Stimulated activated naive B cell treated with anti-CD40 and anti-IgM and Interleukin-4, amounts not matched to agents 10 μg/mL and 1 μg/mL and 100 μg/mL, for 72 hours (primary cell): ENCODE measurements at places on chromosomes 3 and 15.

- no peak overlapping the region for H3K4me3 ChIP-seq
- H3K4me1 ChIP-seq: peaks cover 8% of the 10 kb centered on the region
Observed at GRCh38 chr3:156727519-156728205, 53.3 kb downstream of the TIPARP start.

GRCh38 chr15:43977072-43977884 lies 150.5 kb downstream of the WDR76 start:
- H3K36me3 ChIP-seq: peaks cover 3% of the 10 kb centered on the region
- no peak overlapping the region for H3K4me3 ChIP-seq
- peaks cover 4% of the 10 kb centered on the region for H3K4me1 ChIP-seq
- DNase-seq: no peak
- peaks cover 18% of the 10 kb centered on the region for H3K27me3 ChIP-seq

- no peaks in the 10 kb centered on the region for H3K4me1 ChIP-seq
- H3K27ac ChIP-seq: no peak overlapping the region
- H3K36me3 ChIP-seq: no peaks in the 10 kb centered on the region
Observed at GRCh38 chr3:22935040-22935439, 268.1 kb upstream of the UBE2E2 start.

DNA sequence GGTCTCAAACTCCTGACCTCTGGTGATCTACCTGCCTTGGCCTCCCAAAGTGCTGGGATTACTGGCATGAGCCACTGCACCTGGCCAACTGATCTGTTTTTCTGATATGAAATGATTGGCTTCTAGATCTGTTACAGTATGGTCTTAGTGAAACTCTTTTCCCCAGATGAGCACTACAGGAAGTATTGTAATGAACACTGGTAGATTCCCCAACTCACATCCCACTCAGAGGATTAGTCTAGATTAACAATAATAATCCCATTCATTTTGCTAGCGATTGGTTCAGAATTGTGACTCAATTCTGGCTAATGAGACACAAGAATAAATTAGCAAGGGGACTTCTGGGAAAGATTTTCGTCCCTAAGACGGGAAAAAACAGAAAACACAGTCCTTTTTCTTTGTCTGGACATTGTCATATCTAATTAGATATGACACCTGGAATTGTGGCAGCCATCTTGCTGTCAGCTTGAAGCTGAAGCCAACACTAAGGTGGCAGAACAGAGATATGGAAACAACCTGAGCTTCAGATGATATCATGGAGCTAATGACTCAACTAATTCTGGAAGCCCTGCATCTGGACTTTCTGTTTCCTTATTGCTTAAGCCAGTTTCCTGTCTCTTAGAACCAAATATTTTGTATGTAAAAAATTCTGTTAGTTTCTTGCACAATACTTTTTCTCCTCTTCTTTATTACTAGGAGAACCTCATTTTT lies 17.4 kb upstream of the NPTN start:
- H3K36me3 ChIP-seq: no peaks in the 10 kb centered on the region
- DNase-seq: no peak
- H3K4me3 ChIP-seq: no peak overlapping the region
- H3K4me1 ChIP-seq: no peaks in the 10 kb centered on the region
- peaks cover 67% of the 10 kb centered on the region for H3K27me3 ChIP-seq

DNA sequence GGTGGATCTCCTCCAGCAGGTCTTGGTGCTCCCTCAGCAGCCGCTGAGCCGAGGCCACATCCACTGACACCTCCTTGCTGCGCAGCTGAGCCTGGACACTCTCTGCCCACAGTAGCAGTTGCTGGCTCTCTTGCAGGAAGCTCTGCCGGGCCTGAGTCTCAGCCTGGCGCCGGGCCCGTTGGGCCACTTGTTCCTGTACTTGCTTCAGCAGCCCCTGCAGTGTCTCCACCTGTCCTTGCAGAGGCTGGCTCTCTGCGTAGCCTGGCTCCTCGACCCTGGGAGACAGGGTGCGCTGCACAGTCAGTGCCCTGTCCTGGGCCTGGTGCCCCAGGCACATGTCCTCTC lies 15.5 kb downstream of the SPTBN5 start:
- no peak overlapping the region for H3K27ac ChIP-seq
- no peak overlapping the region for H3K4me3 ChIP-seq
- no peak for DNase-seq
- peaks cover 28% of the 10 kb centered on the region for H3K27me3 ChIP-seq

DNA sequence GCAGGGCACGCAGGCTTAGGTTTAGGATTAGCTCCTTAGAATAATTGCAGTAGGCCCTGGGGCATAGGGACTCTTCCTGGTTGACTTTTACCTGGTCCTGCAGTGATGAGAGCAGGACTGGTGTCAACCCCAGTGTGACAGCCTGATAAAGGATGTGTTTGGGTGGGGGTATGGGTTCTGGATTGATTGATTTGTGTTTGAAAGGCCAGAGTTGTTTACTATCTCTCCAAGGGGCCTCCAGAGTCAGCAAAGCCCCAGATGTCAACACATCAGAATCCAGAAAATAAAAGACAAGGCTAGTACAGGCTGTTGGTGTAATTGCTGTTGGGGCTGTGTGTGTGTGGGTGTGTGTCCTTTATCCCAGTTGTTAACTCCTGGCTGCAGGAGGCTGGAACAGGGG lies 122.3 kb downstream of the CHRNA7 start:
- H3K36me3 ChIP-seq: no peaks in the 10 kb centered on the region
- H3K4me3 ChIP-seq: no peak overlapping the region
- peaks cover 6% of the 10 kb centered on the region for H3K27me3 ChIP-seq
- no peak for DNase-seq

GRCh38 chr3:53511246-53511645 lies 16.8 kb downstream of the CACNA1D start:
- no peak overlapping the region for H3K27ac ChIP-seq
- no peak overlapping the region for H3K4me3 ChIP-seq
- no peaks in the 10 kb centered on the region for H3K4me1 ChIP-seq
- no peak for DNase-seq
- peaks cover 26% of the 10 kb centered on the region for H3K27me3 ChIP-seq
- no peaks in the 10 kb centered on the region for H3K36me3 ChIP-seq

DNA sequence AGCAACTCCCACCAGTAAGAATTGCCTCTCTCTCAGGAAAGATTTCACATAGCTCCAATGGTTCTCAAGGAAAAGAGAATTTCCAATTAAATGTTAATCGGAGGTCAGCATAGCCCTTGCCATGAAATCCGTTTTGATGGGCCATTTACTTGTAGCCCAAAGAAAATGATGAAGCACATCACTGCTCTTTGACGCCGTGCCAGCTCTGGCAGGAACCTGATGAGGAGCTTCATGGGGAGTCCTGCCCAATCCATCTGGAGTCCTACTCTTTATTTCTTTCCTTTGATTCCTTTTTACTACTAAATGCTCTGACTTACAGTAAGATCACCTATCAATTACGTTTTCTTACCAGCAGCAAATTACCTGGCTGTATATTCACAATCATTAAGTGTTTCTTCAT lies 84.7 kb downstream of the FGF12 start:
- no peak overlapping the region for H3K27ac ChIP-seq
- H3K27me3 ChIP-seq: no peaks in the 10 kb centered on the region
- H3K36me3 ChIP-seq: no peaks in the 10 kb centered on the region
- no peak for DNase-seq
- H3K4me3 ChIP-seq: no peak overlapping the region

- H3K4me3 ChIP-seq: no peak overlapping the region
- no peaks in the 10 kb centered on the region for H3K36me3 ChIP-seq
- H3K27ac ChIP-seq: no peak overlapping the region
- peaks cover 11% of the 10 kb centered on the region for H3K27me3 ChIP-seq
- no peak for DNase-seq
Observed at GRCh38 chr3:50415061-50415460, 55.7 kb upstream of the TMEM115 start.

DNA sequence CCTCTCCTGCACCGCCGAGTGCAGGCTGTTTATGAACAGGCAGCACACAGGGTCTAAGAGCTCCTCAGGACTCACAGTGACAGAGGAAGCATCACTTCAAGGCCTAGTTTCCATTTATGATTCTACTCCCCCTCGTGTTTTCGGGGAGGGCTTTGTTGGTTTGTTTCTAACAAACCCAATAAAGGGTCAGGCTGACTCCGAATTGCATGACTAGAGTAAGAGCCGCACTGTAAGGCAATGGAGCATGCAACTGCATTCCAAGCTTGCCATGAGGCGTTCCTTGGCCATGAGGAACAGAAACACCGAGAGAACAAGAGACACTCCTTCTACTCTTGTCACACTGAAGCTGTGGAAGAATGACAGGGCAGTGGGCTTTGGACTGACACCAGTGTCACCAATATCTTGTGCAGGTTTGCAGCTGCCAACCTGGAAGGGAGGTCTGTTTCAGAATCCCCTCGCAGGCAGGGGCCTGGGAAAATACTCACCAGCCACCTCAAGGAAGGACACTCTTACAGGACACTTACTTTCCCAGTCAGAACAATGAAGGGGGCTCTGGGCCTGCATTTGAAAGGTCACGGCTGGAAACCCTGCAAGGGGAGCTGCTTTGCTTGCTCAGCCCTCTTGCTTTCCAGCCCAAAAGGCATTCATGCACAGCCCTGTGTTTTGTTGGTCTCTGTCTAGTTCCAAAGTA lies 96.8 kb downstream of the ADAMTS17 start:
- DNase-seq: no peak
- H3K27ac ChIP-seq: no peak overlapping the region
- no peaks in the 10 kb centered on the region for H3K27me3 ChIP-seq
- no peak overlapping the region for H3K4me3 ChIP-seq
- H3K36me3 ChIP-seq: no peaks in the 10 kb centered on the region

DNA sequence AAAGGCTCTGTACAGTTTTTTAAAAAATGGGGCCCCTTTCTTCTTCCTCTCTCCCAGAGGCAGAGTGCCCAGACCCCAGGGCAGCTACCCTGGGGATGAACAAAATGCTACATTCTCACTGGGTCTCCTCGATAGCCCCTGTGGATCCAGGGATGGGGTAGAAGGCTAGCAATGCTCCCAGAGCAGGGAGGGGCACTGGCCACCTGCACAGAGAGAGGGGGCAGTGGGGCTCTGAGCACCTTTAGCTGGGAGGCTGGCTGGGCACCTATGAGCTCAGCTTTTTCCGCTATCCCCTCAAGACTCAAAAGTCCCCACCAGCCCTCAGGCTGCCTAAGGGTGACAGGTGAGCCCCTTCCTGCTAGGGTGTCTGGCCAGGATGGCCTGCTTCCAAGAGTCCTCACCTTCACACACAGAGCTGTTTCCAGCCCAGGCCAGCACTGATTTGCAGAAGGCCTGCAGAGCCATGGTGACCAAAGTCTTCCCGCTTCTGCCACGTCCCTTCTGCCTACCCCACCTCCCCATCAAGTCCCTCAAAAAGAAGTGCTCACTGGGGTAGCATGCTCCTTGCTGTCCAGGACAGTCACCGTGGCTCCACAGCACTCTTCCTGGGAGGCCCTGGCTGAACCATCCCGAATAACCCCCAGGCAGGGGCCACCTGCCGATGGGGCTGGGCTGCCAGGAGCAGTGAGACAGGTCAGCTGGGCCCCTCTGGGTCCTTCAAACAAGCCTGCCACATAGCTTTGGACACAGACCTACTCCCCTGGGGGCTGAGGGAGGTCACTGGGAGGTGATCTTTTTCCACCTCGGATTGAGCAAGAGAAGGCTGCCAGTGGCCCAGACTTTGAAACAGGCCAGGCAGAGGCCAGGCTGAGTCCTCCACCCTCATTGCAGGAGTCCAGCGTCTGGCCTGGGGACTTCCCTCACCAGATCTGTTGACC lies 20.4 kb downstream of the BMF start:
- peaks cover 36% of the 10 kb centered on the region for H3K36me3 ChIP-seq
- H3K4me3 ChIP-seq: no peak overlapping the region
- no peaks in the 10 kb centered on the region for H3K27me3 ChIP-seq
- no peak for DNase-seq

- DNase-seq: no peak
- no peaks in the 10 kb centered on the region for H3K4me1 ChIP-seq
- H3K27me3 ChIP-seq: peaks cover 3% of the 10 kb centered on the region
- no peaks in the 10 kb centered on the region for H3K36me3 ChIP-seq
Observed at GRCh38 chr15:95302206-95302605, 1028.3 kb upstream of the NR2F2 start.

- no peak overlapping the region for H3K4me3 ChIP-seq
- H3K27me3 ChIP-seq: no peaks in the 10 kb centered on the region
- DNase-seq: no peak
- H3K27ac ChIP-seq: no peak overlapping the region
- H3K4me1 ChIP-seq: no peaks in the 10 kb centered on the region
- no peaks in the 10 kb centered on the region for H3K36me3 ChIP-seq
Observed at GRCh38 chr3:110925798-110926197, 145.8 kb upstream of the NECTIN3 start.

GRCh38 chr15:59180945-59181600 lies 25.6 kb upstream of the LDHAL6B start:
- peaks cover 88% of the 10 kb centered on the region for H3K36me3 ChIP-seq
- DNase-seq: no peak
- H3K4me3 ChIP-seq: no peak overlapping the region

- no peak overlapping the region for H3K4me3 ChIP-seq
- no peaks in the 10 kb centered on the region for H3K4me1 ChIP-seq
- no peaks in the 10 kb centered on the region for H3K36me3 ChIP-seq
- H3K27ac ChIP-seq: no peak overlapping the region
Observed at GRCh38 chr15:24945711-24946110, 9.1 kb upstream of the SNRPN start.

- peaks cover 4% of the 10 kb centered on the region for H3K4me1 ChIP-seq
- no peak overlapping the region for H3K27ac ChIP-seq
- H3K36me3 ChIP-seq: no peaks in the 10 kb centered on the region
- DNase-seq: no peak
- no peak overlapping the region for H3K4me3 ChIP-seq
Observed at GRCh38 chr15:65326117-65326526, 21.6 kb downstream of the RNU5B-1 start.

DNA sequence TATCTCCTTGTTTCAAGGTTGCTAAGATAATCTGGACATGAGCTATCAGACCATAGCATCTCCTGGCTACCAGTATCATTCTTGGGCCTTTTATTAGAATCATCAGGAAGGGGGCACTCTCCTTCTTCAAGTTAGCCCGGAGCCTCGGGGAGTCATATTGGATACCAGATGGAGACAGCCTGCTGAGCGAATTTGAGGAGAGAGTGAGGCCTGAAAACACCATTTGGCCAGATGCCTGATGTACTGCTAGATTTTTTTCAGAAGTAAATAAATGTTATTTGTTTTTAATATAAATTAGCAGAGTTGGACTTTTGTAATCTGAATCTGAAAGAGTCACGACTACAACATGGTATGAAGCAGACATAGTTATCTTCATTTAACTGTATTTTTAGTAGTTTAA lies 848.6 kb downstream of the IGSF11 start:
- no peak overlapping the region for H3K4me3 ChIP-seq
- no peak for DNase-seq
- no peaks in the 10 kb centered on the region for H3K36me3 ChIP-seq
- H3K27ac ChIP-seq: no peak overlapping the region
- no peaks in the 10 kb centered on the region for H3K4me1 ChIP-seq
- H3K27me3 ChIP-seq: no peaks in the 10 kb centered on the region

- peak overlapping the region; percentile 86 for H3K27ac ChIP-seq
- H3K4me1 ChIP-seq: peaks cover 69% of the 10 kb centered on the region
- H3K27me3 ChIP-seq: peaks cover 24% of the 10 kb centered on the region
- H3K4me3 ChIP-seq: peak overlapping the region; percentile 43
Observed at GRCh38 chr3:72258361-72259141, 473.6 kb upstream of the PROK2 start.

- no peaks in the 10 kb centered on the region for H3K27me3 ChIP-seq
- no peak overlapping the region for H3K4me3 ChIP-seq
- no peaks in the 10 kb centered on the region for H3K36me3 ChIP-seq
- H3K4me1 ChIP-seq: peaks cover 2% of the 10 kb centered on the region
- no peak overlapping the region for H3K27ac ChIP-seq
Observed at GRCh38 chr3:114462750-114463149, 168.9 kb downstream of the TIGIT start.

- peaks cover 47% of the 10 kb centered on the region for H3K36me3 ChIP-seq
- H3K27ac ChIP-seq: peak overlapping the region; percentile 26
- H3K4me1 ChIP-seq: peaks cover 22% of the 10 kb centered on the region
Observed at GRCh38 chr15:84669726-84670125, 11.7 kb upstream of the NMB start.
